ENCODE measurements at places on chromosomes 6 and 20.

DNA sequence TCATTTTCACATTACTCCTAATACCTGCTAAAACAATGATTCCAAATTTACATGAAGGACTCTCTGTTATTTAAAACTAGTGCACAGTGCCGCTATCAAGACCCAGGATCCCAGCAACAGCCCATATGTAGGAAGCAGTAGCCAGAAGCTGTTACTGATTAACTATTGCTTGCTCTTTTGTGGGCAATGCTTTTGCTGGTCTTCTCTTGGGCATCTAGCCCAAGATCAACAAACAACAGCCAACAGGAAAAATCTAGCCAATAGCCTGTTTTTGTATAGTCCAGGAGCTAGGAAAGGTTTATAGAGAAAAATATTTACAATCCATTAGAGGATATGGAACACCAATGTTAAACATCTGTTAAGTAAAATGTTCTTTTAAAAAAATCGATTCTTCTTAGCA lies 22.1 kb upstream of the TENT5A start:
- no peak for DNase-seq

- no peak for DNase-seq
Measured at GRCh38 chr20:32973077-32973717, 31.0 kb downstream of the SUN5 start.

DNA sequence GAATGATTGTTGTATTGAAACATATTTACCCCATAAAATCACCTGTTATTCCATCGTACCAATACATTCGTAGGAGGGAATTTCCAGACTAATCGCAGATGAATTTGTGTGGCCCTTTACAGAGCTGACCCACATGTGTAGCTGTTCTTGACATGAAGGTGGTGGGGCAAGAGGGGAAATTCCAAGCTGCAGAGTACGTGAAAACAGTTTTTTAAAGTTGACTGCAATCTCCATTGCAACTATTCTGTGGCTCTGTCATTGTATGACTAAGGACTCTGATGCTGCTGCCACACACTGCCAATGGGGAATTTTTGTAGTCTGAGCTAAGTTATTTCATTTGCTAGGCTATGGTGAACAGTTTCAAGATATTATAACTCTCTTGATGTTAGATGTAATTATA lies 46.4 kb upstream of the ADTRP start:
- DNase-seq = no peak

DNA sequence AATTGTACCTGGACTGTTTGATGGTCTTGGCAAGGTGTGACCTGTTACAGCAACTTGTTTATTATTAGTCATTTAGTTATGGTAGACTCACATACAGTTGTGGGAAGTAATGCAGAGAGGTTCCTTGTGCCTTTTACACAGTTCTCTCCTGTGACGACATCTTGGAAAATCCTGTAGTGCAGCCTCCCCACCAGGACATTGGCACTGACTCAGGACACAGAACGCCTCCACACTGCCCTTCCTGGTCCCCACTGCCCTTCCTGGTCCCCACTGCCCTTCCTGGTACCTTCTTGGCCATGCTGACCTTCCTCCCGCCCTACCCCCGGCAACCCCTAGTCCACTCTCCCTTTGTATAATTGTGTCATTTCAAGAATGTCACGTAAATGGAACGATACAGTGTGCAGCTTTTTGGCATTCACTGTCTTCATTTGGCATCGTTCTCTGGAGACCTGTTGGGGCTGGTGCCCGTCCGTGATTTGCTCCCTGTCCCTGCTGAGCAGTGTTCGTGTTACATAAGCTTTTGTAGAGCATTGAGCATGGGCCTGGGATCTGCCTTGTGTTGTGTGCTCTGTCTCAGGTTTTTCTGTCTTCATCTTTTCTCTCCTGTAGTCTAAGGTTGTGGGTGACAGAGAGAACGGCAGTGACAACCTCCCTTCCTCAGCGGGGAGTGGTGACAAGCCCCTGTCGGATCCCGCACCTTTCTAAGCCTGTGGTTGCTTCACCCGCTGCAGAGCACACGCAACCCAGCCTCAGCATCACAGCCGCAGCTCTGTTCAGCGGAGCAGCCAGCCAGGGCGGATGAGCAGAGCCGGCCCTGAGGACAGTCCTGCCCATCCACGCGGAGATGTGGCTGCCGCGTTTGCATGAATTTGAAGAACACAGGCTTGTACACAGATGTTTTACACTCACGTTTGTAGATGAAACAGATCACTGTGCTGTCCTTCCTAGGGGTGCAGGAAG lies 5.4 kb upstream of the DNAJC5 start:
- DNase-seq = no peak

DNA sequence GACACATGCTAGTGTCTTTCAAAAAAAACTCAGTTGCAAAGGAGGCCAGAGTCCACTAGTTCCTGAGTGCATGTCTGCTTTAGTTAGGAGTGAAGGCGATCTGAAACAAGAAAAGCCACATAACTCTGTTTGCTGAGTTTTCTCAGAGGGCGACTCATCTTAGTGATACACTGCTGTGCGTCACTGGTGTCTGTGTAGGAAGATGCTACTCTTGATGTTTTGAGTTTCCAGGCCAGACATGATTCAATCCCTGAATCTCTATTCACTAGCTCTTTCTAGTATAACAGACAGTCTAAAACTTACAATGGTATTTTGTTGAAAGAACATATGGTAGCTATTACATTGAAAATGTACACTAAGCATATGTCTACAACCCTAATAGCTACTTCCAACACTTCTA lies 60.9 kb downstream of the GFRAL start:
- no peak for DNase-seq

- no peak for DNase-seq
Measured at GRCh38 chr6:125853168-125853567, 62.4 kb downstream of the NCOA7 start.

- DNase-seq = no peak
Measured at GRCh38 chr6:170031684-170032121, 259.2 kb downstream of the DLL1 start.

DNA sequence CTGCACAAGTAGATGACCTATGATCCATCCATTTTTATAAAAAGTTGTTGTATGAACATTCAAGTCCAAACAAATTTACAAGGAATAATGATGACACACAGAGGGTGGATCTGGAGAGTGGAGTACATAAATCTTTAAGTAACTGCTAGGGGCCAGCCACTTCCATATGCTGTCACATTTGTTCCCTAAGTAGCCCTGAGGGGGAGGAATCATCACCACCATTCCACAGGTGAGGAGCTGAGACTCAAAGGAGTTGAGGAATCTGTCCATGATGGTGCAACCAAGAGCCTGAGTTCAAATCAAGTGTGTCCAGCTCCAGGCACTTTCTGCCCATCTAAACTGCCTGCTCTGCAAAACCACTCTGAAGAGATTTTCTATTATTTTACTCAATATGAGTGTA lies 132.1 kb downstream of the AIG1 start:
- no peak for DNase-seq

DNA sequence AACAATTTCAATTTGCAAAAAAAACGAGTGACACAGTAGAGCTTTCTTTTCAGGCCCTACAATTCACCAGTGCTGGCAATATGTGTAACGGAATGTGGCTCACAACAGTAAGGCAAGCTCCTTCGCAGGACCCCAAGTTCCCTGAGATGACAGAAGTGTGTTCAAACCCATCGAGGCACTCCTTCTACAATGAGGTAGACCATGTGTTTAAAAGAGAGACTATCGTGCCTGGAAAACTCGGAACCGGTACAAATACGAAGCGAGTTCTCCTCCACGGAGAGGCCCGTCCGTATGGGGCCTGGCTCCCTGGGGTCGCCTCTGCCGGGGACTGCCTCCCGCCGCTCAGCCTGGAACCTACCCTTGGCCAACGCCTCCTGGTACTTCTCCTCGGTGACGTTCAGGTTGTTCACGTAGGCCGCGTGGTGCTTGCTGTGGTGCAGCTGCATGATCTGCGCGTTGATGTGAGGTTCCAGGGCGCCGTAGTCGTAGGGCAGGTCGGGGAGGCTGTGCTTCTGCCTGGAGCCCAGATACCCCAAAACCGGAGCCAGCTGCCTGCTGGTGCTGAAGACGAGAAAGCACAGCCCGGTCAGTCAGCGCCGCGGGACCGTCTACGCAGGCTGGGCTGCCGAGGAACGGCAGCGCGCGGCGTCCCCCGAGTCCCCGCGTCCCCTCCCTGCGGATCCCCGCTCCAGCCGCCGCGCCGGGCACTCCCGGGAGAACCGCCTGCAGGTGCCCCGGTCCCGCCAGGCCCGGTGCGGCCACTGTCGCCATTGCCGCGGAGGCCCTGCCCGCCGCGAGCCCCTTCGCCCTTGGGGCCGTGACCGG lies 526 bp downstream of the SOD2 start:
- DNase-seq = no peak

DNA sequence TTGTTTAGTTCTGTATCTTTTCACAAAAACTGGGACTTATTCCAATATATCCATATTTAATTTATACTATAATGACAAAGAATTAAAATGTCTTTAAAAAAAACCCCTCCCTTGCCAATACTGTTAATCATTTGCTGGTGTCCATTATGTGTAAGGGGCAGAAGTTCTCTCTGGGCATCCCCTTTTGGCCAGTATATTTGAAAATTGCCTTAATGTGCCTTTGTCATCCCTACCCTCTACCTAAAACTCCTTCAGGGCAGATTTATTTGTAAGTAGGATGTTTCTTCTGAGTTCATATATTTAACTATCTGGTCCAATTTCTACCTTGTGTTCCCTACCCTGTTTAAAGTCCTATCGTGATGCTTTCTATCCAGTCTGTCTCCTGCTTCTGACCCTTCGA lies 62.9 kb downstream of the ARHGAP18 start:
- no peak for DNase-seq

- DNase-seq = no peak
Measured at GRCh38 chr6:82208913-82209312, 38.6 kb downstream of the IBTK start.

DNA sequence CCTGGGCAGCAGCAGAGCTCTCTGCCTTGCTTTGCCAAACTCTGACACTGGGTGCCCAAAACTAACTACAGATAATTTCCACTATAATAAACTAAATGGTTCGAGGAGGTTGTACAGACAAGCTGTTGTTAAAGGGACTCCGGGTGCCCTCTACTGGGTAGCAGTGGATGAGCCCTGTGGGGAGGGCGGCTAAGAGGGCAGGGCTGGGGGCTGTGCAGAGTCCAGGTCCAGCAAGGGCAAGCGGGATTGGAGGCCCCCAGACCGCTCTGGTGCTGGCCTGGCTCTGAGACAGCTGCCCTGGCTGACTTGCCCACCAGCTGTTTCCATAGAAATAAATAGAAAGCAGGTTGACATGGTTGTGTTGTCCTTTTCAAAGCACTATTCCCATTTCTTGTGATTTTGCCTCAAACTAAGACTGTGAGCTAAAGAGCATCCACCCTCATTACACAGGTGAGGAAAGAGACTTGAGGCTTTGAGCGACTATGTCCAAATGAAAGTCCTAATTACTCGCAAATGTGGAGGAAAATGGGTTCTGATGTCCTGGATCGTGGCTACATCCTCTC lies 167.6 kb upstream of the CST7 start:
- no peak for DNase-seq

DNA sequence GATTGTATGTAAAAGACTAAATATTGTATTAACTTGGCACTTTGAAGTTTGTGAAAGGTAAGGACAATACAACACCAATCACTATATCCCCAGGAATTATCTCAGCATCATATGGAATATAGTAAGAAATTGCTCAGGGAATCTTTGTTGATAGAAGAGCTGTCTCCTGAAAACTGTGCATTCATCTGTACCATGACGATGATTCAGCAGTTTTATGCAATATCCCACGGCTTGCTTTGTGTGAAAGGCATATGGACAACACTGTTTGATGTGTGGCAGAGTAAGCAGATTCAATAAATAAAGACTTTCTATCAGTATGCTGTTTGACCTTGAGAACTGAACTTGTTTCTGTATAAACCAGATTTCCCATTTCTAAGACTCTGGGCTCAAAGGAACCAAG lies 147.5 kb upstream of the PLN start:
- no peak for DNase-seq
